ENCODE measurements at places on chromosomes 4 and X.

DNA sequence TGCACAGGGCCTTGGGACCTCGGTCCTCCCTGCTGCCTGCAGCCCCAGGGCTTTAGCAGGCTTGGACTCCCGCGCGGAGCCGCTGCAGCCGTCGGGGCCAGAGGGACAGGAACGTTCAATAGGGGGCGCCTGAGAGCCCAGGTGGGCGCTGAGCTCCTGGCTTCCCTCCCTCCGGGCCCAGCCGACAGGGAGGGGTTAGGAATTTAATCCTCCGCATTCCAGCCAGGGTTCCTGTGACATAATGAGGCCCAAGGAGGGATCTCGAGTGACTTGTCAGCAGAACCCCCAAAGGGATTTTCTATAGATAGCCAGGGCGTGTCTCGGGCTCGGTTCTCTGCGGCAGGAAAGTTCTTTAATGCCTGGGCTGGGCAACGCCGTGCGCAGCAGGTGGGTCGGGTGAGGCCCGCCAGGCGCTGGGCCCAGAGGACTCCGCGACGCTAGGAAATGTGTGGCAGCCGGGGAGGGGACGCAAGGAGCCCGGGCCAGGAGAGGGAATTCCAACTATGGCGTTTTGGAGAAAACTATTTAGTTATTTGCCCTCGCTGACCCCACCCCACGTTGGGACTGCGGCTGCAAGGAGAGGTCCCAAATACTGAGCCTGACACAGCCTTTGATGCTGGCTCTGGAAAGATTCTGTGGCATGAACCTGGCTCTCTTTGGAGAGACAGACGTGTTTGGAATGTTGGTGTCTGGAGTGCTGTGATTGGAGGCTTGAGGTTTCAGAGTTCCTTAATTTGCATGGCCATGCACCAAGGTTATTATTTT is 285.2 kb upstream of the GATB start:
- no peak for DNase-seq

GRCh38 chrX:49838374-49838773 is 9.3 kb downstream of the PAGE4 start:
- no peak for DNase-seq

- DNase-seq, result no peak
Observed at GRCh38 chr4:47642191-47642830, 157.2 kb downstream of the ATP10D start.

DNA sequence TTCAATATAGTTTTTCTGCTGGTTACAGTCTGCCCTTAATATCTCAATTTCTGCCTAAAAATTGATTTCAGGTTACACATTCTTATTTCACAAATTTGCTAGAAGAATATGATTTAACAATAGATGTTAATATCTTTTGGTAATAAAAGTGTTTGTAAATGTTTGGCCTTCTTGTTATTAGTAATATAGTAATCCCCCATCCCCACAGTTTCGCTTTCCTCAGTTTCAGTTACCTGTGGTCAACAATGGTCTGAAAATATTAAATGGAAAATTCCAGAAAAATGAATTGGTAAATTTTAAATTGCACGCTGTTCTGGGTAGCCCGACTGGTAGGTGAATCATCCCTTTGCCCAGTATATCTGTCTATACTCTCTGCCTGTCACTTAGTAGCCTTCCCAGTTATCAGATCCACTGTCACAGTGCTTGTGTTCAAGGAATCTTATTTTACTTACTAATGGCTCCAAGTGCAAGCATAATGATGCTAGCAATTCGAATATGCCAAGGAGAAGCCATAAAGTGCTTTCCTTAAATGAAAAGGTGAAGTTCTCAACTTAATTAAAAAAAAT is 3.5 kb upstream of the BMP2K start:
- no peak for DNase-seq

DNA sequence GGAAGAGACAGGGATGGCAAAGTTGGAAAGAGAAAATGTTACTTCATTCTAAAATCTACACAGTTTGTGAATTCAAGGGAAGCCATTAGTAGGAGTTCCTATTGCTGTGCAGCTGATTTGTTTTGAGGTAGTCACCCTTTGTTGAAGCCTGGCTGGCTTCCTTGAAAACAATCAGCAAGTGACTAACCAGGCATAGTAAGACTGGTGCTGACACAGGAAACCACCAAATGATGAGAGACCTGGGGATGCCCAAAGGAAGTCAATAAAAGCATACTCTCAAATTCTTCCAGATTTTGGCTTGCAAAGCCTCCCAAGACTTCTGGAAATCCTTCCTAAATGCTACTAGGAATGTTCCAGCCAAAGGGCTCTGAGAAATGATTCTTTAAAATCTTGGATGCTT is 23.9 kb upstream of the PRDM8 start:
- DNase-seq, result peak; percentile 81

- DNase-seq, result no peak
Observed at GRCh38 chr4:169047956-169048355, 37.9 kb upstream of the CBR4 start.

- DNase-seq, result no peak
Observed at GRCh38 chr4:171629182-171629581, 184.0 kb upstream of the GALNTL6 start.

- no peak for DNase-seq
Observed at GRCh38 chr4:5967783-5968182, 50.4 kb downstream of the C4orf50 start.

DNA sequence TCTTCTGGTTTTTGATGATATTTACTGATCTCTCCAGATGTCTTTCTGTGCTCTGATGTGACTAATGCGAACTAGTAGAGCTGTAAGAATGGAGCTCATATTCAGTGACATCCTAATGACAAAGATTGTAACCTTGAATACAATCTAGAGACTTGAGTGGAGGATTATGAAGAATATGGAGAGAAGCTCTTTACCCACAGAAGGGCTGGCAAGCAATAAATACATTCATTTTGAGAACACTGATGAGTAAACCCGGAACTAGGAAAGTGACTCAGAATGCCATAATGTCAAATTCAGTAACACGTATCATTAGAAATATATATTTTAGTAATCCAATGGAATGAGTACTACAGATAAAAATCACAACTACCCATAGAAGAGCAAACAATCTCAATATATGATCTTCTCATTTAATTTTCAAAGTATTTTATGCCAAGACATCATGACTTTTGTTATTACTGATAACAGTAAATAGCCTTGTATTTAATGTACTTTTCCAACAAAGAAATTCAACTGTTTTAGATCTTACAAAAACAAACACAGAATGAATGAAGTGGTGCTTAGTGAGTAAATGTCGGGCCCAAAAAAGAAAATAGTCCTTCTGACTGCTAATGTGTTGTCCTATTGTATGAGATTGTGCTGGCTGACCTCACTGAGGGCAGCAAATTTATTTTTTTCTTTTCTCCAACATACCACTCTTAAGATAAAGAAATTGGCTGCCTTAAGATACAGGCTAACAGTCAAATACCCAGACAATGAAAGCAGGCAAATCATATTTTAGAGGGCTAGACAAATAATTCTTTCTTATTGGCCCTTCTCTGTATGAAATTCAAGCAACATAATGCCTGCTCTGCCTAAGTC is 49.2 kb upstream of the HDAC8 start:
- DNase-seq, result no peak

DNA sequence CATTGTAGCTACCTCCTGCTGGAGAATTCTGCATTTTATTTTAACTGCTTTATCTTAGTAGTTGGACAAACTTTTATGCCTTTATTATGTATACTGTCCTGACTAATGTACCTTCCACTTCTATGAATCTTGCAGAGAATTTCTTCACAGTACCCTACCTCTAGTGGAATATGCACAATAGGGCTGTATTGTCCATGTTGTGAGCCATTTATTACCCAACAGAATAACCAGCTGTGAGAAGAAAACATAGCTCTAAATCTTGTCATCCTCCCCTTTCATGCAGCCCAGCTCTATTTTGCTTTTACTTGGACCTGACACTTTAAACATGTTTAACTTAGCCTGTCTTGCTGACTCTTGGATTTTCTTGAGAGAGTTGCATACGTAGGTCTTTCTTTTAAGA is 56.2 kb downstream of the MCUB start:
- no peak for DNase-seq

DNA sequence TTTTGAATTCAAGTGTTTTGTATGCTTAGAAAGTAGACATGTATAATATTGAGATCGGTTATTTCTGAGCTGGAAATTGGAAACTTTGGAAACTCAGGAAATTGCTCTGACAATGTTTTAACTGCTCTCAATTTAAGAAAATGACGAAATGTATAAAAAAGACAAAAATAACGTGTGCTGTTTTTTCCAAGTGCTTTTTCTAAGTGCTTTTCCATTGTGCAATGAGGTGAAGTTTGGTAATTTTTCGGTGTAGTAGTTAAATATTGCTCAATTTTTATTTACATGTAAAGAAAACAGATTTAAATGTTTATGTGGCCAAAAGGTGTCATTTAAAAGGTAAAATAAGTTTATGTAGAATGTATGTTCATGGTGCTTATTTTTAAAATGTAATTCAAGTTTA is 39.4 kb upstream of the RHOH start:
- no peak for DNase-seq

GRCh38 chr4:15003401-15003890 is 1.2 kb downstream of the CPEB2 start:
- DNase-seq, result no peak

- no peak for DNase-seq
Observed at GRCh38 chr4:63814171-63814964, 594.9 kb downstream of the TECRL start.

DNA sequence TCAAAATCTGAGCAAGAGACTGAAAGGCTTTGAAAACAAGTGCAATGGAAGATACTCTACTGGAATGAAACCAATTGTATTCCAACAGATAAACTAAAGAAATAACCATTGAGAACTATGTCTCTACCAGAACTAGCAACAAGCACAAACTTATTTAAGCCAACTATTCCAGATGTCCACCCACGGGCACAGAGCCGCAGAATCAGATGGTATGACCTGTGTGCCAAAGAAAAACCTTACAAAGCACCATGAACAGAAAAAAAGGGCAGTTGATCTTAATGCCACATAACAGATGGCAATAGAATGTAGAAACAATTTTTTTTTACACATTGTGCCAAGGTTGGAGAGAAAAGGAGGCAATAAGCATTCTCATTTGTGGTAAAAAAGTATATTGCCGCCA is 269.3 kb upstream of the ADGRL3 start:
- DNase-seq, result no peak

- no peak for DNase-seq
Observed at GRCh38 chr4:120730777-120731320, 191.7 kb downstream of the PRDM5 start.

- no peak for DNase-seq
Observed at GRCh38 chrX:111568354-111568753, 56.9 kb downstream of the SERTM2 start.

GRCh38 chrX:41014776-41015360 is 70.4 kb upstream of the USP9X start:
- no peak for DNase-seq

- no peak for DNase-seq
Observed at GRCh38 chr4:9704551-9705332, 76.7 kb upstream of the DRD5 start.

GRCh38 chr4:18559492-18559891 is 537.9 kb upstream of the LCORL start:
- DNase-seq, result no peak

- no peak for DNase-seq
Observed at GRCh38 chrX:66200050-66200664, 36.1 kb downstream of the HEPH start.

DNA sequence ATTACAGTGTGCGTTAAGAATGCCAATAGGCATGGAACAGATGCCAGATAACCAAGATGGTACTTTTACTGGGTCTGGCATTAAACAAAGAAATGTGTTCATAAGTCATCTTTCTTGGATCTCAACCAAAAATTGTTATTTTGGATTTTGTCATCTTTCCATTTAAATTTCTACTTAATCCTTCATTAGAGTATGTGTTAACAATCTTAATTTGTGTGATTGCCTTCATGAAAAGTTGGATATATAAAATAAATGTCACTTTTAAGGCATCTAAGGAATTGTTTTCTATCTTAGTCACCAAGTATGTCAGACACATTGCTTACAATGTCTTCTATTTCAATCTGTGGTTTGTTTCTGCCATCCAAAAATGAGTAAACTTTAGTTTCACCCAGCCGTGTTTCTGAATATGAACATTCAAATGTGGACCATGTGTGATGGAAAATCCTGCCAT is 87.5 kb downstream of the PALLD start:
- no peak for DNase-seq

DNA sequence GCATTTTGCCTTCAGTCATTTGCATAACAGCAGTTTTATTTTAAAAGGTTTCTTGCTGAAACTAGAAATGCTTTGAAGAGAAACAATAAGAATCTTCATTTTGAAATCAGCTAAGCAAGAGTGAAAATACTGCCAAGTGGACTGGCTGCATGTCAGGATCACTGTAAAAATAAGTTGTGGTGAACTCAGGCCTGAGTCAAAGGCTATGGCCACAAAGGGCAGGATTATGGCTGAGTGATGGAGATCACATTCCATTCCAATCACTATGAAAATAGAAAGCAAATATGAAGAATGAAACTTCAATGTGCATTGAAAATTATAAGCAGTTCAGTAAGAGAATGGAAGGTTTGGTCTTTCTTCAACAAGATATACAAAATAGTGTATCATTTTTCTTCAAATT is 224.5 kb downstream of the PCDH18 start:
- DNase-seq, result no peak

DNA sequence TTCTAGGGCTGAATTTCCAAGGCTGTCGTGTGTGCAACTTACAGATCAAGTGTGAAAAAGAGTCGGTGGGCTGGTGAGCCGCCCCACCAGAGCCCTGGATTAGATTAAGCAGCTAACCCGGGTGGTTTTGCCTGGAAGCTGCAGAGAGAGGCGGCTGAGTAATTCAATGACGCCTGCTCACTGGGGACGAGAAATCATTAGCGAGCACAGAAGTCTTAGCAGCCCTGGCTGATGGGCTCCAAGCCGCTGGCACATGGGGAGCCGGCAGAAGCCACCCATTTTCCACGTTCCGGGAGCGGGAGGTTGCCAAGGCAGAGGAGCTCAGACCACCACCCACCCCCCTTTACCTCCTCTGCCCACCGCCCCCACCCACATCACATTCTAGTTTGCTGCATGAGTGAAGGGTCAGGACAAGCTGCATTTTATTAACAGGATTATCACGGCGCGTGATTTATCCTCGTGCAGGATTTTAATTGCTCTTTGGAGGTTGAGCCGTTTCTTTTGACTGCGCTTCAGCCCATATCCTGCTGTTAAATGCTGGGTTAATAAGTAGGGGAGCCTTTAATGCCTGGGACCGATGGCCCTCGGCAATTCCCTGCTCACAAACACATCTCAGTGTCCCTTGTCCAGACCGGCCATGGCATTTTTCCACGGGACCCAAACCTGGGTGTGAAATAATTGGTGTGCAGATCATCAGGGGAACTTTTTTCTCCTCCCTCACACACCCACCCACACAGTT is 19.1 kb downstream of the BCOR start:
- DNase-seq, result no peak

DNA sequence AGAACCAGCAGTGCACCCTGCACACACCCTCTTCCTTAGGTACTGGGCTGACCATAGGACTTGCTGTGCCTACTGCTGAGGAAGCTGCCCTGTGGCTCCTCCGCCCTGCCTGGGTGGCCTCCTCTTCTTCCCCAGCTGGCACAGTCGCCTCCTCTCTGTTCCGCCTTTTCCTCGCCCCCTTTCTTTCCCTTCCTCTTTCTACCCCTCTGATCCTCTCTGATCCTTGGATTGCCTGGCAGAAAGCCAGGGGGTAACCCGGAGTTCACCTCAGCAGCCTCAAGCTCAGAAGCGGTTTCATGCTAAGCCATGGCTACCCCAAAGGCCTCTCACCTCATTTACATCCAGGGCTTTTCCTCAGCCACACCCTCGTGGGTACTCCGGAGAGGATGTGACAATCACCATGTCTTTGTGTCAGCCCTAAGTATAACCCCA is 136.2 kb downstream of the SMIM20 start:
- DNase-seq, result no peak
